ENCODE measurements at places on chromosomes 6 and 20.

GRCh38 chr20:32091888-32092346 is 17.6 kb upstream of the TM9SF4 start:
- peak; percentile 69 for ATAC-seq

- ATAC-seq: no peak
Observed at GRCh38 chr20:54146672-54147071, 27.1 kb downstream of the CYP24A1 start.

- ATAC-seq: no peak
Observed at GRCh38 chr6:161721511-161721910, 447.6 kb upstream of the AGPAT4 start.

GRCh38 chr20:53124803-53125202 is 152.6 kb downstream of the TSHZ2 start:
- ATAC-seq: no peak

DNA sequence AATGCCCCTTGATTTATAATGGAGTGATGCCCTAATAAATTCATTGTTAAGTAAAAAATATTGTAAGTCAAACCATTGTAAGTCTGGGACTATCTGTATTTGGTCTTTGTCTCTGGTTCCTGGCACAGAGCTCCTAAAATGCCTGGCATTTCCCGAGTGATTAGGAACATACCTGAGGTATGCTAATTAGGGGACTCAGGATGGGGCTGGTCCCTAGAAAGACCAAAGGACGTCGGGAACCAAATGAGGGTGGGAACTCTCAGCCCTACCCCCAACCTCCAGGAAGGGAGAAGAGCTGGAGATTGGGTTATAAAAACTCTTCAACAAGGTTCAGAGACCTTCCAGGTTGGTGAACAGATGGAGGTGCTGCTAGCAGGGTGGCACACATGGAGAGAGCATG is 82.6 kb upstream of the ARG1 start:
- no peak for ATAC-seq

DNA sequence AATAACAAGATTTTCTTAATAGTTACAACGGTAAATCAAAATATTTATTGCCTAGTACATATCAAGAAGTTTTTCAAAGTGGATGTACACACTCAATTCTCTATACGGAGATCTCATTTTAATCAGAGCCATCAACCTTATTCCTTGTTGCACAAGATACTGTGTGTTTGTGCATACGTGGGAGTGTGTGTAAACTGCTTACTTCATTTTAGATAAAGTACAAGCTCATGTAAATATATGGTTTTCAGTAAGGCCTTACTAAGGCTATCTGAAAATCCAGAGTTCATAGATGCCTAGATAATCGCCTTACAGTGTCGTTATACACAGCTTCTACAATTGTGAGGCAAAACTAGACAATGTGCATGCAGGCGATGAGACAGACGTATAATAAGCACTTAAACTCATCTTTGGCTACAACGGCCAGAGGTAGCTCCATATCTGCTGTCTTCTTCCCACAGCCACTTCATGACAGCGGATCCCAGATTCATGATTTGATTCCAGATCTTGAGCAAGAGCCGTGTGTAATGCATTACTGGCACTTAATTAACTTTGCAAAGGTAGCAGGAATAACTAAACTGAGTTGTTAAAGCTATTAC is 2.5 kb downstream of the PERP start:
- ATAC-seq: no peak

- peak; percentile 66 for ATAC-seq
Observed at GRCh38 chr6:166258854-166259276, 49.3 kb downstream of the PRR18 start.

- ATAC-seq: no peak
Observed at GRCh38 chr20:19589787-19590362, 168.2 kb upstream of the RIN2 start.

GRCh38 chr6:43873806-43874714 is 104.0 kb downstream of the VEGFA start:
- no peak for ATAC-seq

DNA sequence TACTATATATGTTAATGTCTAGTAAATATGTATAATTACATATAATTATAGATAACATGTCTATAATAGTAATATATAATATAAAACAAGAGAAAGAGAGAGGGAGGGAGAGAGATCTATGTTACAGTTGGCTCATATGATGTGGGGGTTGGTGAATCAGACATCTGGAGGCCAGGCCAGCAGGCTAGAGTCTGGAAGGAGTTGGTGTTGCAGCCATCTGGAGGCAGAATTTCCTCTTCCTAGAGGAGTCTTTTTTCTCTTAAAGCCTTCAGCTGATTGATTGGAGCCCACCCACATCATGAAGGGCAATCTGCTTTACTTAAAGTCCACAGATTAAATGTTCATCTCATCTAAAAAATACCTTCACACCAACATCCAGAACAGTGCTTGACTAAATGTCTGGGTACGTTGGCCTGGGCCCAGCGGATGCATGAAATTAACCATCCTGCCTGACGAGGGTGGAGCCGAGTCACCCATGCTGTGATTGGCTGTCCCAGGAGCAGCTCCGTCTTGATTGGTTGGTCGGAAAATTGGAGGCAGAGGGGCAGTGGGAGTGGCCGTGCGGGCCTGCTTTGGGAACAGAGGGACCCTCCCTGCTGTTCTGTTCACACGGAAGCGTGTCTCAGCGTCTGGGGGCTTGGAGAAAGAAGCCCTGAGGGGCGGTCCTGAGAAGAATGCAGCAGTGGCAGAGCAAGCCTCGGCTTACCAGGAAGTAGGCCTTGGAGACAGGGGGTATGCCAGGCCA is 392.4 kb downstream of the QKI start:
- no peak for ATAC-seq

GRCh38 chr6:55543633-55544309 is 35.2 kb downstream of the HMGCLL1 start:
- ATAC-seq: no peak

DNA sequence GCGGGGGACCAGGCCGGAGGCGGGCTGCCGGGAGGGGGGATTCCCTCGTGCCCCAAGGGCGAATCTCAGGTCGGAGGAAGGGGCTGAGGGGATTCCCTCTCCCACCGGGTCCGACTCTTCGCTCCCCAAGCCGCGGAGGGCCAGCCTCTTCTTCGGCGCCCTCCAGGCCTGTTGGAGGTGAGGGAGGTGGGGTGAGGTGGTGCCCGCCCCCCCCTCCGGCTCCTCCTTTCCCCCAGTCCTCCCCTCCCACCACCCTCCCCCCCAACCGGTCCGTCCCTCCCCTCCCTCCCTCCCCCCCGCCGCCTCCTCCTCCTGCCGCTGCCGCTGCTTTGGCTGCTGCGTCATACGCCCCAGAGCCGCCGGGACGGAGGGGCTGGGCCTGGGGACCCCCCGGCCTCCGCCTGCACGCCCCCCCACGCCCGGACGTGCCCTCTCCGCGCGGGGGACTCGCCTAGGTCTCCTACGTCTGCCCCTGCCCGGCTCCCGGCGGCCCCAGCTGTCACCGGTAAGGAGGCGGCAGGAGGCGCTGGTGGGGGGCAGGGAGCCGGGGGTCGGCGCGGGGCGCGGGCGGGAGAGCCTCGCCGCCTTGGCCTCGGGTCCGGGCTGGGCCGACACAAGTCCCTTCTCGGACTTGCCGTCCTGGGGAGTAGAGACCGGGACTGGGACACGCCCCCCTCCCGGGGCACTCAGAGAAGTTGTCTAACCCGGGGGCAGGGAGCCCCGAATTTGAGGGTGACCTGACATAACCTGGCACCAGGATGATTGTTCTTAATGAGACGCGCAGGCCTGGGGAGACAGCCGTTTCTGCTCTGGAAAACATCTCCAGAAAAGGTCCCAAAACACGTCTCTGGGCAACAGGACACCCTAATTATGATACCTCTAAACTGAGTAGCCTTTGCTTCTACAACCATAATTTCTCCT is at the start of gene PHF1:
TSS of gene PHF1 (plus strand) at position 304 of the 921 bp plus-strand sequence. CDS start 1,250 bp downstream, outside the sequence.
- peak; percentile 55 for ATAC-seq

- ATAC-seq: no peak
Observed at GRCh38 chr6:118649918-118650581, 1.3 kb downstream of the CEP85L start.

- ATAC-seq: no peak
Observed at GRCh38 chr20:39534846-39535245, 572.7 kb downstream of the DHX35 start.

DNA sequence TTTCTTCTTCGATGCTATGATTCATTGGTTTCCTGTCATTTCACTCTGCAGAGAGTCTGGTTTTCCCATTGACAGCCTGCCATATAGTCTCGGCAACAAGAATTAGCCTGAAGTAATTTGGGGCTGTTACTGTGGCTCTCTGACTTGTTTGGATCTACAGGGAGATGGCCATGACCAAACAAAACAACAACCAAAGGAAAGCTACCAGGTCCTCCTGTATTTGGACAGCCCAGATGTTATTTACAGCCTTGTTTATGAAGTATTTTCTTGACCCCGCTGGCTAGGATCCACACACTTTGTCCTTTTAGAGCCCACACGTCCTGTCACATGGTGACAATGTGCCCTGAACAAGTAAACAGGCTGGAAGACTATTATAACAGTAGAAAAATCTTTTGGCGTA is 111.4 kb upstream of the PREP start:
- ATAC-seq: no peak

GRCh38 chr20:58306421-58307261 is 2.9 kb upstream of the RAB22A start:
- peak; percentile 90 for ATAC-seq

- ATAC-seq: no peak
Observed at GRCh38 chr20:31723069-31723318, 326 bp upstream of the BCL2L1 start.

DNA sequence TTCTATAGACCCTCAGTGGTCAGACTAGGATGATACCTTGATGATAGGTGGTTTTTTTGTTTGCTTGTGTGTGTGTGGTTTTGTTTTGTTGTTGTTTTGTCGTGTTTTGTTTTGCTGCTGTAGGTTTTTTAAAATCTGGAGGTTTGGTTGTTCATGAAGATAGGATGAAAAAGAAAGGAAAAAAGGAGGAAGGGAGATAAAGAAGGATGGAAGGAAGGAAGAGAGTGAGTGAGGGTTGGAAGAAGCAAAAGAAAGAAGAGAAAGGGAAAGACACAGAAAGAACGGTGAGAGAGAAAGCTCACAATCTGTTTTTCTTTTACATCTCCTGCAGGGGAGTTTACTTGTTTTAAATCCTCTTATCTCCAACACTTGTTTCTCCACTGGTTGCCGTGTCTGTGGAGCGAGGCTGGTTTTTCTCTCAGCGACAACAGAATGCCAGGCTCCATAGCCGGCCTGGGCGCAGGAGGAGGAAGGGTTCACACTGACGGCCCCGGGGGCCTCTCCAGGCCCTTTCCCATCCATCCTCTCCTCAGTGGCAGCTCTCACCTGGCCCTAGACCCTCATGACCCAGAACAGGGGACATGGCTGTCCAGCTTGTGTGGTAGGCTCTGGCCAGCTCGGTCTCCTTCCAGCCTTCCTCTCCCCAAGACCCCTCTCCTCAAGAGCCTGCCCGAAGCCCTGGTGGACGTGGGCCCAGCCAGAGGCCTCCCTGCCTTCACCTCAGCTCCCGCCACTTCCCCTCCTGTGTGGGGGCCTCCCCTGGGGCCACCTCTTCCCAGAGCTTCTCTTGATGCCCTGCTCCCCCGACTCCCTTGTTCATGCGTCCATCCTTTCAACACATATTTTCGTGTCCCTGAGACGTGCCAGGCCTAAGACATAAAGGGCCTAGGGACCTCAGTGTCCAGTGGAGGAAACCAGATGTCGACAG is 168.4 kb downstream of the VEGFA start:
- no peak for ATAC-seq

DNA sequence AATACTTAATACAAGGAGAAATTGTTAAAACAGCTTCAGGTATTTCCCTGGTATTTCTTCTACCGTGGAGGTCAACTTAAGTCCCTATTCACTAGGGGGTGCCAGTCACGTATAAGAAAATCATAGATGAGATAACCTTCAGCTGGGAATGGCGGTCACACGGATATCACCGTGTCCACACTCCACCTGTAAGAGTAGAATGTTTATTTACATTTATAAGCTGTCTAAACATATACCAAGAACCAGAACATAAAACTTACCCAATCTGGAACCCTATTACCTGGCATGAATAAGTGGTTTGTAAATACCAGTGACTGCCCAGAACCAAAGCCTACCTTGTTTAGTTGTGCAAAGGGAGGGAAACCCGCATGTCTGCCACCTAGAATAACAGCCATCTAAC is 1.9 kb upstream of the ELOVL4 start:
- ATAC-seq: no peak

GRCh38 chr6:145656128-145656527 is 79.2 kb downstream of the EPM2A start:
- ATAC-seq: no peak

- ATAC-seq: no peak
Observed at GRCh38 chr20:16279320-16279719, 293.9 kb downstream of the KIF16B start.

DNA sequence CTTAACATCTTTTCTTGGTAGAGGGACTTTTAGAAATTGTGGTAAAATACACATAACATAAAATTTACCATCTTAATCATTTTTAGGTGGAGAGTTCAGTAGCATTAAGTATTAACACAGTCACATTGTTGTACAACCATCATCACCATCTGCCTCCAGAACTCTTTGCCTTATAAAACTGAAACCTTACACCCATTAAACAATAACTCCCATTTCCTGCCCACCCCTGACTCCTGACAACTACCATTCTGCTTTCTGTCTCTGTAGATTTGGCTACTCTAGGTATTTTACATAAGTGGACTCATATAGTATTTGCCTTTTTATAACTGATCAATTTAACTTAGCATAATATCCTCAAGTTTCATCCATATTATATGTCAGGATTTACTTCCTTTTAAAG is 88.7 kb downstream of the ZHX3 start:
- ATAC-seq: no peak

DNA sequence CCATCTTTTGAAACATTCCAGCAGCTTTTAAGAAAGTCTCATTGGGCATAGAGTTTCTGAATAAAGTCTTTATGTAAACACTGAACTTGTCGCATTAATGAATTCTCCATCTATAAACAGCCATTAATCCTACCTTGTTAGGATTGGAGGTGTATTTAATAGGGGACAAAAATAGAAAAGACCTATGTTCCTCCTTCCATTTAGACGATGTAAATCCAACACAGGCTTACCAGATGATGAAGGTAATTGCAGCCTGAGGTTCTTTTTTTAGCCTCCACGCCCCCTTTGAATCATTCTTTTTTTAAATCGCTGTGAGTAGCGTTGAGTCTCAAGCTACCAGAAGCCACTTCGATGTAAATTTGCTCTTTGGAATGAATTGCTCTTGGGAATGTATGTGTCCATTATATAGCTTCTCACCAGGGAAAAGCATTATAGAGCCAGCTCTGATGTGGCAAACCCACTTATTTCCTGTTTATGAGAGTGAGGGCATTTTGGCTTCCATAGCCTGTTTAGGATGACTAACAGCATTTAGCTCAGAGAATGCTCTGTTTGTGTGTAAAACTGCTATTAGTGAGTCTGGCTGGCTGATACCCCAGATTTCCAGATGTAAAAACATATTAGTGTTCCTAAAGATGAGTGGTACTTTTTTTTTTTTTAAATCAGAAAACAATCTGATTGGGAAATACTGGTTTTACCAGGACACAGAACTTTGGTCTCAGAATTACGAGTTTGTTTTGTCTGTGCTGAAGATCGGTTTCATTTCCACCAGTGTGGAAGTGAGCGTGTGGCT is 74.9 kb upstream of the CLDN20 start:
- ATAC-seq: no peak

GRCh38 chr20:34530342-34530741 is 14.1 kb downstream of the DYNLRB1 start:
- no peak for ATAC-seq

- no peak for ATAC-seq
Observed at GRCh38 chr6:6538261-6538660, 50.3 kb upstream of the LY86 start.

GRCh38 chr6:107956586-107957307 is 1.3 kb downstream of the SEC63 start:
- no peak for ATAC-seq

Measured in activated CD4-positive, CD25-positive, alpha-beta regulatory T cell treated with anti-CD3 and anti-CD28 coated beads, Interleukin-2, amount 50 U/mL, for 24 hours (primary cell).